ENCODE measurements at places on chromosomes 6 and 20.

GRCh38 chr20:8095648-8096572, 36.2 kb upstream of the PLCB1 start:
- DNase-seq: no peak

GRCh38 chr20:23269954-23270353, 80.6 kb upstream of the NXT1 start:
- no peak for DNase-seq

DNA sequence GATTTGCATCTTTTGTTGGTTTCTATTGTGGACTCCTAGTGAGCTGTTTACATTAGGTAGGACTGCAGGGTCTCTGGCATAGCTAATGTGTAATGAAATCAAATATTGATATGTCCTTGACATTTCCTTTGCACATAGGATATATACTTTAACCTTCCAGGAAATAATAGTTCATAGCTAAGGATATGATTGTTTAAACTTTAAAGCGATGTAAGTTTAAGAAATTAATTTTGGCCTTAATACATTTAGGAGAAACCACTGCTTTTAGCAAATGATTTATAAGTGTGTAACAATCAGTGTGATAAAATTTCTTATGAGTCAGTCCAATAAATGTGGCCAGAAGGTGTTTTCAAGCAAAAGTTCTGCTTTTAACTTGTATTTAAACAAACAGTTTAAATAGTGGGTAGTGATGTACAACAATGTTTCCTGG, 171.8 kb downstream of the HS3ST5 start:
- no peak for DNase-seq

DNA sequence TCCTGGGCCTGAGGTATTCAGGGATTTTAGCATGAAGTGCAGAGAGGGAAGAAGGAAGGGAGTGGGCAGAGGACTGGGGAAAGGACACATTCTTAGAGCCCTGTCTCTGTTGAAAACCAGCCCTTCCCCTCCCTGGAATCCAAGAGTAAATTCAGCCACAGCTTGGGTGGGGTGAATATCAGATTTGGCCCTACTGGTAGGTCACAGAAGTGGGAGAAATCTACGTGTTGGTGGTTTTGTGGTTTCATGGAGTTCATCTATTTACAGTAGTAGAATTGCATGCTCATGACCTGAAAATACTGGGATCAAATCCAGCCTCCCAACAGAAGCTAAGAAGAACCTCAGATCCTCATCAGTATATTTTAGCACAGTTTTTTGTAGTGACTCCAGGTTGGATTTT, 404.4 kb downstream of the BMP2 start:
- no peak for DNase-seq

- DNase-seq: no peak
These were observed 1.6 kb downstream of the TRDN start for GRCh38 chr6:123635144-123635543.

DNA sequence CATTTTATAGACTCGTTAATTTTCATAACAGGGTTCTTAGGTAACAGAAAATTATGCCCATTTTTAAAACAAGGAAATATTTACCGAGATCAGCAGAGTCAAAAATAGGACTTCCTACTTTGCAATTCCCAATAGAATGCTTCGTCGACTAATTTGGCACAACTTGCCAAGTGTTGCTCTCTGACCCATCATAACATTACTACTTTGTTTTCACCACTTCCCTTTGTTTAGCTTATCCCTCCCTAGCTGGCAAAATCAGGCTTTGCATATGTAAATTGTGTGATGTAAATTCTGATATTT, 914 bp upstream of the RANBP9 start:
- no peak for DNase-seq

DNA sequence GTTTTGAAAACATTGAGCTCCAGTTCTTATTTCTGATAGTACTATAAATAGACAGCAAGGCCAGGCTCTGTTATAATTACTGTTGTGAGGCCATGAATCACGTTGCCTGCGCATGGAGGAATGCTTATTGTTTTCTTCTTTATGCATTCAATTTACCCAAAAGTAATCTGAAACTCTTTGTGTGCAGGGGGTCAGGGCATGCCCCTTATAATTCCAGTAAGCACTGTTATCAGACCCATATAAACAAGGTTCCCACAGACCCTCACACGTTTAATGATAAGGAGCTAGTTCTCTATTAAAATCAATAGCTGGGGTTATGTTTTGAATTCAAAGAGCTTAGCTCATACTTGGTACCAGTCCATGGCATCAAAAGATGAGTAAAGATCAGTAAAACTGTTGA, 174.8 kb upstream of the ARG1 start:
- no peak for DNase-seq

DNA sequence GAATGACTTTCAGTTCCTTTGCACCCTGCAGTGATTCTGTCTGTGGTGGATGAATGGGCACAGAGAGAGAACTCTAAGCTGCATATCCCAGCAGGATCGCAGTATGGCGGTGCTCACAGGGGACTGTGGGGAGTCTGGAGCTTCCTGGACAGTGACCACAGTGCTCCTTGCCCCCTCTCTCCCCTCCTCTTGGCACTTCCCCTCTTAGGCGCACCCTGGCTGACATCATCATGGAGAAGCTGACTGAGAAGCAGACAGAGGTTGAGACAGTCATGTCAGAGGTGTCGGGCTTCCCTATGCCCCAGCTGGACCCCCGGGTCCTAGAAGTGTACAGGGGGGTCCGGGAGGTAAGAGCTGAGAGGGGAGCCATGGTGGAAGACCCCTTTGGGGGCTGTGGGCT, 8.6 kb downstream of the BYSL start:
- DNase-seq: no peak

DNA sequence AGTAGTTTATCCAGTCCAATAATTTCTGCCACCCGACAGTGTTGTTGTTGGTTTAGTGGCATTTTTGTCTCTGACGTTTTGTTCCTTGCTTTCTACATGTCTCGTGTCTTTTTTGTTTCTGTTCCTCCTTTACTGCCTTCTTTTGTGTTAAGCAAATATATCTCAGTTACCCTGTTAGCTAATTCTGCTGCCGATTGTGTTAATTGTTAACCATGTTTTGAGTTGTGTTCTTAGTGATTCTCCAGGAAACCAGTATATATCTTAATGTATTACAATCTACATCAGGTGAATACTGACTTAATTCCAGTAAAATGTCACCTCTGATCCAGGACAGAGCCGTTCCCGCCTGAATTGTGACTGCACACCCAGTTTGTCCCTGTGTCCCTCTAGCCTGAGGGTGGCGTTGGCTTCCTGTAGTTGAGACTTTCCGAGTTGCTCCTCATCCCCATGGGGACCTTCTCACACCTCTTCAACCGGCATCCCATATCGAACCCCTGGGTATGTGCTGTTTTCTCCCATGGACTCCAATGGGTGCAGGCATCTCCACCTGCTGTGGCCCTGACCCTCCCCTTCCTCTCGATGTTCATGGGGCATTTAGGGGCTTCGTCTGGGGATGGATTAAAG, 35.8 kb upstream of the BHLHE23 start:
- DNase-seq: no peak

- no peak for DNase-seq
These were observed 506 bp downstream of the CITED2 start for GRCh38 chr6:139373928-139374356.

- no peak for DNase-seq
These were observed 143.1 kb upstream of the PCSK2 start for GRCh38 chr20:17083738-17084137.

- no peak for DNase-seq
These were observed 29.1 kb downstream of the OPN5 start for GRCh38 chr6:47810885-47811284.

DNA sequence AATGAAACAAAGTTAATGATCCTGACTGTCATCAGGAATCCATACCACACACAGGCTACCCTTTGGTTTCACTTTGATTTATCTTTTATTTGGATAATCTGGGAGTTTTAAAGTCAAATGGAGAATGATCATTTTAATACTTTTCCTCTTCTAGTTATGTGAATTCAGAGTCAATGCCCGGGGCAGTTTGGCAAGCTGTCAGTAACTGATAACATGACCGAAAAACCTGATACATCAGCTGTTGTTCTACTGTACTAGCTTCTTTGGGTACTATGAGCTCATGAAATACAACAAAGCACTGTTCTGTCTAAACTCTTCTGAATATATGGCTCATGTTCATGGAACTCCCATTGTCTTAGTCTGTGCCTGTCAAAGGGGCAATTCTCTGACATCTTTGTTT, 30.2 kb downstream of the KLHL31 start:
- DNase-seq: no peak

DNA sequence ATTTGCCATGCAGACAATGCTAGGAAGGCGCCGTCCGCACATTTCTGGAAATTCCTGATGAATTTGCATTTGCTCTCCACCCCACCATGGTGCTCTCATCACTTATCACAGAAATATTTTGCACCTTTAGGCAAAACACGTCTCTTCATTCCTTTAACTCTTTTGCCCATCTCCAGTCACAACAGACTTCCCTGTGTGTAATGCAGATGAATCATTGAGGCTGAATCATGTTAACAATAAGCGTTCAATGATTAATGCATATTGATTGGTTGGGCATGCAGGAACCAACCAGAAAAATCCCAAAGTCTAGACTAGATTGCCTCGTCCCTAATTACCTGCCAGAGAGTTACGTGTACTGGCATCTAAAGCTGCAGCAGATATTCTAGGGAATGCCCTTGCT, 80.0 kb upstream of the ATXN1 start:
- no peak for DNase-seq

DNA sequence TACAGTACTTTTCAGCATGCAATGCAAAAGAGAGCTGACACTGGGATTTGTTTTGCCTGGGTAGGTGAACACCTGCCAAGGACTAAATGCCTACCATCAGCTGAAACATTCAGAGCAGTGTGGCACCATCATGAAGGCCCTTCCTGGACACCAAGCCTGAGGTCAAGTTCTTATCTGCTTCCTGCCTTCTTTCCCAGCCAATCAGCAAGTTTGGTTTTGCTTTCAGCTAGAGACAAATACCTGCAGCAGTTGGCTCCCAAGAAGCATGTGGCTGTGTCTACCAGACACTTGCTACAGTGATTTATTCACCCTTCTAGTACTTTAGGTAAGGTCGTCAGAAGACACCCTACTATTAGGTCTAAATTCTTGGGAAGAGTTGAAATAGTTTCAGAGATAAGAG, 112.8 kb downstream of the TBX18 start:
- DNase-seq: no peak

DNA sequence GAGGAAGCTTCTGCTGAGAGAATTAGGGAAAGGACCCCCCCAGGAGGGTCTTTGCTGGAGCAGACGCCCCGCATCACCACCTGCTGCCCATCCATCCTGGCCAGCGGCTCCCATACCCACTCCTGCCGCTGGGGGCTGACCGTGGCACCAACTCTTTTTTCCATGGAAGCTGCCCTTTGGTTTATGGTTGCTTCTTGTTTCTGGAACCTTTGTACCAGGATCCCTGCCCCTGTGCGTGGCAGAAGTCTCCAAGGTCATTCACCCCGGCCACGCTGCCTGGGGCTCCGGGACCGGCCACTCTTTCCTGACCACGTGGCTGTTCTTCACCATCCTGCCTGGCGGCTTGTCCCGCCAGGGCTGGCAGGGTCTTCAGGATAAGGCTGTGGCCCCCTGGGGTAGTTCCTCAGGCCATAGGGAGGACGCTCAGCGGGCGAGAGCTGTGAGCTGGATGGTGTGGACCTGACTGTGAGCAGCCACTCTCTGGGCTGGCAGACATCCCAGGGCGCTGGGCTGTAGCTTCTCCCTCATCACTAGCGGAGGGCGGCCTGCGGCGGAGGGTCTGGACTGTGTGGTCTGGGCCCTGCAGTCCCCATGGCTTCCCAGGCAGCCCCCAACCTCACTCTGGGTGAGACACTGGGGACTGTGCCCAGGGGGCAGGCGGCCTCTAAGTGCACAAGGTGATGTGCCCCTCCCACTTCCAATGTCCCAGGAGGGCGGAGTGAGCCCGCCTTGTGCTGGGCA, 22.8 kb upstream of the RBBP8NL start:
- no peak for DNase-seq

Data from activated T-cell treated with anti-CD3 and anti-CD28 coated beads, Interleukin-2, amount 50 U/mL, for 4 hours (primary cell).